Osteoblast (primary cell): ENCODE measurements at places on chromosomes 3 and 15. TPM values are rescaled to one million over a fixed set of nuclear protein-coding genes. Genes with fewer than 3 reads are reported as not detected.
A peak's percentile ranks its signal among the peaks of the same experiment; 100 is the strongest.

GRCh38 chr3:78879295-78879860 lies 888.4 kb downstream of the ROBO1 start:
- H3K27me3 ChIP-seq: no peaks in the 10 kb centered on the region
- no peak overlapping the region for H3K4me3 ChIP-seq
- H3K27ac ChIP-seq: no peak overlapping the region

DNA sequence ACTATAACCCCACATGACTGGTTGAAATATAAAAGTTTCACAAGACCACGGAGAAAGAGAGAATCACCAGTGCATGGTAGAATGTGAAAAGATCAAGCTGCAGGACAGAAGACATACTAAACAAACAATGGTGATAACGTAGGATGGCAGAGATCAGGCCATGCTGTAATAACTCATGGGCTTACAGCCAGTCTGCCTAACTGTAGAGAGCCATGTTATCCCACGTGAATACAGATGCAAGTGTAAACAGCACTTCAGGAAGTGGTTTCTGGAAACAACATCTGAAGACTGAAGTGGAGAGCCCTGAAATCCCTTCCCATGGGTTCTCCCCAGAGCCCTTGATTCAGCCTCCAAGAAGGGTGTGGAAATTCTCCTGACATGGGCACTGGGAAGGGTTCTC lies 103.2 kb upstream of the SLCO2A1 start:
- H3K27me3 ChIP-seq: no peaks in the 10 kb centered on the region
- H3K27ac ChIP-seq: no peak overlapping the region
- no peak for DNase-seq

DNA sequence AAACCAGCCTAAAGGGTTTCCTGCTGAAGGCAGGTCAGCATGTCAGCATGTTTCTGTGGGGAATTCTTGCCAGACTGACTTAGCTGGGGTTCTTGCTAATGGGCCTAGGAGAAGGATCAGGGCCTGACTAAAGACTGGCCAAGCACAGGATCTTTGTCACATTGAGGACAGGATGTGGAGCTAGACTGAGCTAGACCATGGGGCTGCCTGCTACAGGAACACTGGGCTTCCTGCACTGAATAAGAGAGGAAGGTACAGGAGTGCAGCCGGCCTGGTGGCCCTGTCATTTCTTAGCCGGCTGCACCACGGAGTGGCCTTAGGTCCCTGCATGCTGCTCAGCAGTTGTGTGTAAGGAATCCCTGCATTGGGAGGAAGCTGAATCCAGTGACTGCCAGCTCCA lies 68.2 kb downstream of the GABRG3 start:
- no peaks in the 10 kb centered on the region for H3K4me1 ChIP-seq
- no peak overlapping the region for H3K4me3 ChIP-seq
- H3K27ac ChIP-seq: no peak overlapping the region

- DNase-seq: no peak
- no peaks in the 10 kb centered on the region for H3K4me1 ChIP-seq
- H3K4me3 ChIP-seq: no peak overlapping the region
- no peaks in the 10 kb centered on the region for H3K27me3 ChIP-seq
- H3K27ac ChIP-seq: no peak overlapping the region
Observed at GRCh38 chr15:90306560-90306959, 41.1 kb downstream of the NGRN start.

RAB8B gene
- total RNA-seq: 55.7 and 57.5 TPM in 2 replicates

- DNase-seq: peak; percentile 99
- H3K4me1 ChIP-seq: peaks cover 12% of the 10 kb centered on the region
- H3K27ac ChIP-seq: peak overlapping the region; percentile 45
- H3K27me3 ChIP-seq: peaks cover 24% of the 10 kb centered on the region
- no peaks in the 10 kb centered on the region for H3K36me3 ChIP-seq
Observed at GRCh38 chr15:45121706-45122417, 7.7 kb downstream of the DUOXA2 start.

- H3K4me1 ChIP-seq: no peaks in the 10 kb centered on the region
- H3K27me3 ChIP-seq: no peaks in the 10 kb centered on the region
- H3K4me3 ChIP-seq: no peak overlapping the region
- no peak overlapping the region for H3K27ac ChIP-seq
Observed at GRCh38 chr3:174873832-174874657, 14.9 kb downstream of the NAALADL2 start.

GRCh38 chr15:67422296-67422695 lies 98.6 kb upstream of the C15orf61 start:
- H3K4me1 ChIP-seq: no peaks in the 10 kb centered on the region
- H3K27ac ChIP-seq: no peak overlapping the region
- H3K27me3 ChIP-seq: no peaks in the 10 kb centered on the region
- H3K4me3 ChIP-seq: no peak overlapping the region

GRCh38 chr15:33157371-33158037 lies 37.0 kb downstream of the FMN1 start:
- DNase-seq: no peak
- H3K4me3 ChIP-seq: no peak overlapping the region
- H3K4me1 ChIP-seq: peaks cover 15% of the 10 kb centered on the region
- H3K27ac ChIP-seq: no peak overlapping the region
- peaks cover 3% of the 10 kb centered on the region for H3K27me3 ChIP-seq

- H3K27ac ChIP-seq: no peak overlapping the region
- no peak overlapping the region for H3K4me3 ChIP-seq
- no peaks in the 10 kb centered on the region for H3K4me1 ChIP-seq
- H3K36me3 ChIP-seq: no peaks in the 10 kb centered on the region
Observed at GRCh38 chr3:133695560-133696171, 33.9 kb upstream of the TOPBP1 start.

- no peaks in the 10 kb centered on the region for H3K27me3 ChIP-seq
- DNase-seq: no peak
- no peaks in the 10 kb centered on the region for H3K36me3 ChIP-seq
- H3K4me1 ChIP-seq: no peaks in the 10 kb centered on the region
Observed at GRCh38 chr3:151452841-151453240, 8.0 kb downstream of the IGSF10 start.

LMCD1 gene
- total RNA-seq: 213 and 294 TPM in 2 replicates

FANCI gene
- total RNA-seq: 11.8 and 59.4 TPM in 2 replicates

EPHB1 gene
- total RNA-seq: 0.36 and 1.5 TPM in 2 replicates

- H3K4me3 ChIP-seq: no peak overlapping the region
- no peaks in the 10 kb centered on the region for H3K36me3 ChIP-seq
- DNase-seq: peak; percentile 64
- H3K27ac ChIP-seq: no peak overlapping the region
- H3K27me3 ChIP-seq: no peaks in the 10 kb centered on the region
Observed at GRCh38 chr3:145767909-145768308, 393.1 kb downstream of the PLOD2 start.

- H3K27ac ChIP-seq: no peak overlapping the region
- no peaks in the 10 kb centered on the region for H3K36me3 ChIP-seq
- H3K4me3 ChIP-seq: no peak overlapping the region
- peaks cover 2% of the 10 kb centered on the region for H3K27me3 ChIP-seq
Observed at GRCh38 chr15:63986185-63986680, 60.1 kb downstream of the DAPK2 start.

DNA sequence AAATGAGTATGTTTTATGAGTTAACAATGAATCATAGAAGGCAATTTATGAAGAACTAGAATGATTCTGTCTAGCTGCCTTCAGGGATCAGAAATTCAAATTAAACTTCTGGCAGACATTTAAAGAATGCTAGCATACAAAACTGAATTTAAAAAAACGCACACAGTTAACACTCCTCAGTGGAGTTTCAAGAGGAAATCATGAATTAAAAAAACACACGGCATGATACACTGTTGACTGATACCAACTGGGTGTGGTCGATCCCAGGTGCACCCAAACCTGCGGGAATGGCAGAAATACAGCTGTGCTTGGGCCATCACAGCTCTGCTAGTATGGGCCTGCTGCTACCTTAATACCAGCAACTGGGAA lies 526.0 kb downstream of the FOXP1 start:
- no peaks in the 10 kb centered on the region for H3K27me3 ChIP-seq
- H3K4me3 ChIP-seq: peak overlapping the region; percentile 29
- H3K4me1 ChIP-seq: peaks cover 86% of the 10 kb centered on the region
- H3K27ac ChIP-seq: peak overlapping the region; percentile 98
- DNase-seq: no peak
- peaks cover 12% of the 10 kb centered on the region for H3K36me3 ChIP-seq

GRCh38 chr3:42702066-42702951 lies at the start of gene HHATL:
Gene HHATL, minus strand, starts transcription at chr3:42702798. Its CDS starts 1,972 bp downstream, at chr3:42700826.
- peaks cover 4% of the 10 kb centered on the region for H3K27me3 ChIP-seq
- DNase-seq: peak; percentile 78
- H3K4me1 ChIP-seq: no peaks in the 10 kb centered on the region
- no peak within 1 kb of the TSS for H3K27ac ChIP-seq
- H3K36me3 ChIP-seq: no peaks in the 10 kb centered on the region

- H3K4me1 ChIP-seq: no peaks in the 10 kb centered on the region
- no peak overlapping the region for H3K27ac ChIP-seq
- H3K27me3 ChIP-seq: peaks cover 39% of the 10 kb centered on the region
- H3K36me3 ChIP-seq: no peaks in the 10 kb centered on the region
- H3K4me3 ChIP-seq: no peak overlapping the region
Observed at GRCh38 chr3:194817936-194818335, 132.3 kb downstream of the FAM43A start.

- peak overlapping the region; percentile 4 for H3K4me3 ChIP-seq
- DNase-seq: peak; percentile 96
- H3K36me3 ChIP-seq: no peaks in the 10 kb centered on the region
- no peaks in the 10 kb centered on the region for H3K27me3 ChIP-seq
- peaks cover 40% of the 10 kb centered on the region for H3K4me1 ChIP-seq
Observed at GRCh38 chr15:70486451-70487386, 276.6 kb downstream of the UACA start.

DNA sequence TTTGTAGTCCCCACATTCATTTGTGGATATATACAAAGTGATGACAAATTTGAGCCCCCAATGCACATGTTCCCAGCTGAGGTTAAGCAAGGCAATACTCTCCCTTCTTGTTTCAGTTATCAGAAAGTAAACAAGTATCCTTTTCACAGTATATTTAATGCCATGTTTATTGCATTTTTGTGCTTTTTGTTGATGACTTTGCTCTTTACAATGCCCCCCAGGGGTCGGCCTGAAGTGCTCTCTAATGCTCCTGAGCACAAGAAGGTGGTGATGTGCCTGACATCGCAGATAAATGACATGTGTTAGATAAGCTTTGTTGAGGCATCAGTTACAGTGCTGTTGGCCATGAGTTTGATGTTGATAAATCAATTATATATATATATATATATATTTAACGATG lies 57.7 kb upstream of the THSD4 start:
- H3K27ac ChIP-seq: no peak overlapping the region
- no peaks in the 10 kb centered on the region for H3K36me3 ChIP-seq
- no peaks in the 10 kb centered on the region for H3K27me3 ChIP-seq

- no peak overlapping the region for H3K4me3 ChIP-seq
- no peaks in the 10 kb centered on the region for H3K36me3 ChIP-seq
- no peaks in the 10 kb centered on the region for H3K4me1 ChIP-seq
Observed at GRCh38 chr3:80978216-80978969, 783.1 kb downstream of the GBE1 start.

DNA sequence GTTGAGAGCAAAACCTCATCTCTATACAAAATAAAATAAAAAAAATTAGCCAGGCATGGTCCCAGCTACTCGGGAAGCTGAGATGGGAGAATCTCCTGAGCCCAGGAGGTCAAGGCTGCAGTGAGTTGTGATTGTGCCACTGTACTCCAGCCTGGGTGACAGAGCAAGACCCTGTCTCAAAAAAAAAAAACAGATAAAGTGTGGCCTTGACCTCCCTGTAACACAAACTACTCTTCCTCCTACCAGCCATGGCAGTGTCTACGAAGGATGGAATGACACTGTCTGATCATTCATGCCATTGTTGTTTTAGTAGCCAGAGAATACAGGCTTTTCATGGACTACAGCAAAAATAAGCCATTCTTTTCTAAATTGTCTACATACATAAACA lies 117.1 kb upstream of the IQSEC1 start:
- no peaks in the 10 kb centered on the region for H3K27me3 ChIP-seq
- H3K4me3 ChIP-seq: no peak overlapping the region
- H3K27ac ChIP-seq: no peak overlapping the region
- H3K4me1 ChIP-seq: peaks cover 5% of the 10 kb centered on the region

- no peaks in the 10 kb centered on the region for H3K4me1 ChIP-seq
- DNase-seq: no peak
- H3K27ac ChIP-seq: no peak overlapping the region
- no peaks in the 10 kb centered on the region for H3K36me3 ChIP-seq
- no peak overlapping the region for H3K4me3 ChIP-seq
Observed at GRCh38 chr3:143727391-143727790, 120.9 kb downstream of the SLC9A9 start.
